ENCODE measurements at places on chromosomes 12 and 14. TPM values are rescaled to one million over a fixed set of nuclear protein-coding genes. Genes with fewer than 3 reads are reported as not detected.

- no peaks in the 10 kb centered on the region for H3K4me1 ChIP-seq
- H3K36me3 ChIP-seq: no peaks in the 10 kb centered on the region
- DNase-seq: no peak
- H3K4me3 ChIP-seq: no peak overlapping the region
These were observed 33.8 kb downstream of the CCDC38 start for GRCh38 chr12:95908573-95908972.

Gene OTOGL
- 0.72 TPM for total RNA-seq

DNA sequence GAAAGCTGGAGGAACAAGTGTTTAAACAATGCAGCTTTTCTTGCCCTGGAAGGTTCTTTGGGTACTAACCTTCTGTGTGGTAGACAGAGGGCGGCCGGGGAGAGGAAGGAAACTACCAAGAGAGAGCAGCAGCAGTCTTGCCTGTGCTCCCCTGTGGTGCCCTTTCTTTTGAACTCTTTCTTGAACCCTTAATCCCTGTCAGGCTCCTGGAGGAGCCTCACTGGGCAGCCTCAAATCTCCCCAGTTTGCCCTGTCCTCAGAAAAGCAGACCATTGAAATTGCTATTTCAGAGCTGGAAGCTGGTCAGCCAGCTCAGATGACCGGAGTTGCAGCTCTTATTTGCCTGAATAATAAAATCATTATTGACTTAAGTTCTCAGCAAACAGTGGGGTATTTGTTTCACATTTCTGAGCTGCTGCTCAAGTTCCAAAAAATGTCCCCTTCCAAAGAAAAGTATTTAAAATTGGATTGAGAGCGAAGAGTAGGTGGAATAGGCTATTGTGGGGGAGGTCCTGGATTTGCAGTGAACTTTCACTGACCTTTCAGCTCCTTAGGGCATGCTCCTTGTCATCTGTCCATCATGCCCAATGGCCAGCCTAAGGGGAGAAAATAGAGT lies 42.1 kb upstream of the RNASE3 start:
- DNase-seq: no peak
- no peak overlapping the region for H3K4me3 ChIP-seq
- peaks cover 4% of the 10 kb centered on the region for H3K27me3 ChIP-seq
- H3K36me3 ChIP-seq: no peaks in the 10 kb centered on the region

- no peak for DNase-seq
- H3K4me1 ChIP-seq: no peaks in the 10 kb centered on the region
- no peak overlapping the region for H3K27ac ChIP-seq
- H3K27me3 ChIP-seq: no peaks in the 10 kb centered on the region
- no peak overlapping the region for H3K4me3 ChIP-seq
These were observed 35.5 kb downstream of the RGS6 start for GRCh38 chr14:71967704-71968103.

- no peak overlapping the region for H3K27ac ChIP-seq
- no peaks in the 10 kb centered on the region for H3K4me1 ChIP-seq
- no peaks in the 10 kb centered on the region for H3K27me3 ChIP-seq
- DNase-seq: no peak
- no peak overlapping the region for H3K4me3 ChIP-seq
These were observed 68.0 kb upstream of the POC1B start for GRCh38 chr12:89593873-89594272.

GRCh38 chr12:56128670-56129205 lies 671 bp downstream of the ESYT1 start:
- peak overlapping the region; percentile 85 for H3K27ac ChIP-seq
- DNase-seq: peak; percentile 78
- H3K4me1 ChIP-seq: peaks cover 35% of the 10 kb centered on the region
- no peaks in the 10 kb centered on the region for H3K27me3 ChIP-seq
- H3K4me3 ChIP-seq: peak overlapping the region; percentile 83
